Left ventricle myocardium inferior (tissue), 1 donor: ENCODE measurements at places on chromosomes 1 and 21. TPM values are rescaled to one million over a fixed set of nuclear protein-coding genes. Genes with fewer than 3 reads are reported as not detected.

DNA sequence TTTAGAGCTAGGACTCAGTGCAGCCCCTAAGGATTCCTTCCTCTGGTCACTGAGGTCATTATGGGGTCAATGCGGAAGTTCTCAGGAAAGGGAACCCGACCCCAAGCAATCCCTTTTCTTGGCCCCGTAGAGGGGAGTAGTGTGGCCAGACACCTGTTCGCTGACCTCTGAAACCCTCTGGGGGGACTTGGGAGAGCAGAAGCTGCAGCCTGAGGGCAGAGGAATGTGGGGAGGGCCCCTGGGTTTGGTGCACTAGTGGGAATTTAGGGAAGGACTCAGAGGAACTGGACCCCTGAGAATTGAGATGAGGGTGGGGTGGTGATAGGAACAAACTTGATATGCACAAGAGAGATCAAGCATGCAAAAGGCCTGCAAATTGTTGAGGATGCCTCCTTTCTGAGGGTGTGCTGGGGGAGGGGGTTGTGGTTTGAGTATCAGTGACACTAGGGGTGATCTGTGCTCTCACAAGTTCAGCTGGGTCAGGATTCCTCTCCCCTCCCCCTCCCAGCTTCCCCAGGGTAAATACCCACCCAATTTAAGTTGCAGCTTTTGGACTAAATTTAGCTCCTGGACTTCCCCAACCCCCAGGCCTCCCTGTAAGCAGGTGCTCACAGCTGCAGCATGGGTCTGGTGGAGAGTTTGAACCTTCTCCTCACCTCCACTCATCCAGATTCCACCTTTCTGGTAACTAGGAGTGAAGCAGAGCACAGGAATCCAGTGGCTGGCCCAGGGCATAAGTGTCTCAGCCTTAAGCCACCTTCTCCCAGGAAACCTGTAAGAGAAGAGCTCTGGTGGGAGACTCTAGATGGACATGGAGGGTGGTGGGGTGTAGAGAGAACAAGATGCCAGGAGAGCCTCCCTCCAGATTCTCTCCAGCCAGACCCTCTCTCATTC is 13.5 kb downstream of the ADAMTSL4 start:
- no peak for DNase-seq
- peaks cover 88% of the 10 kb centered on the region for H3K4me1 ChIP-seq
- H3K4me3 ChIP-seq = peak overlapping the region; percentile 64

DNA sequence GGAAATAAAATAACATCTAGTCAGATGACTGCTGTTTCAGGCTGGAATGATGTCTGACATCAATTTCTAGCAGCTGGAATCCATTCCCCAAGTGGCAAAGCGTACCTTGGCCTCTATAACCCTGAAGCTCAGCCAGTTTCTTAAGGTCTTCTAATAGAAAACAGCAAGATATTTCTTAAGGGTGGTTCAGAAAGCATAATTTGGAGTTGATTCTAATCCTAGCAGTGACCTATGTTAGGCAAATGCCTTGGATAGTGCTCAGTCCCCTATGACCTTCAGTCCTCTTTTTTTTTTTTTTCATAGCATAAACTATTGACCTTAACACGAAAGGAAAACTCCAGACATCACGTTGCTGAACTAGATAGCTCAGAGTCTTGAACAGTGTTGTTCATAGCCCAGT is 56.5 kb downstream of the LAMC2 start:
- H3K4me3 ChIP-seq = no peak overlapping the region
- peaks cover 48% of the 10 kb centered on the region for H3K4me1 ChIP-seq
- H3K27me3 ChIP-seq = no peaks in the 10 kb centered on the region

GRCh38 chr1:31938184-31938975 is at the start of gene PTP4A2:
TSS of gene PTP4A2 (minus strand) at chr1:31938368. CDS start at chr1:31919065, 19,303 bp downstream.
- H3K27ac ChIP-seq = peak within 1 kb of the TSS; percentile 94
- H3K4me1 ChIP-seq = peaks cover 65% of the 10 kb centered on the region
- no peaks in the 10 kb centered on the region for H3K27me3 ChIP-seq
- peak within 1 kb of the TSS; percentile 77 for H3K4me3 ChIP-seq
- H3K36me3 ChIP-seq = no peaks in the 10 kb centered on the region

DNA sequence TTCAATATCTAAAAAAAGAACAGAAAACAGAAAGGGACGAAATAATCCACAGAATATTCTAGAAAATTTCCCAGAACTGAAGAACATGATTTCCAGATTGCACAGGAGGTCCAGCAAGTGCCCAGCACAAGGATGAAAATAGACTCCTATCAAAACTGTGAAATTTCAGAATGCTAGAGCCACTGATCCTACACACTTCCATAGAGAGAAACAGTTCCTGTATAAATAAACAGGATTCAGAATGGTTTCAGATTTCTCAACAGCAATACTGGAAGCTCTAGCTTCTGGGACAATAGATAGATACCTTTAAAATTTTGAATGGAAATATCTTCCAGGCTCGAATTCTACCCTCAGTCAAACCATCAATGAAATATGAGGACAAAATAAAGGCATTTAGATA is 4.6 kb downstream of the TARBP1 start:
- no peak for DNase-seq
- no peaks in the 10 kb centered on the region for H3K27me3 ChIP-seq
- H3K4me3 ChIP-seq = no peak overlapping the region
- peaks cover 37% of the 10 kb centered on the region for H3K4me1 ChIP-seq
- no peak overlapping the region for H3K27ac ChIP-seq
- H3K36me3 ChIP-seq = peaks cover 14% of the 10 kb centered on the region

DNA sequence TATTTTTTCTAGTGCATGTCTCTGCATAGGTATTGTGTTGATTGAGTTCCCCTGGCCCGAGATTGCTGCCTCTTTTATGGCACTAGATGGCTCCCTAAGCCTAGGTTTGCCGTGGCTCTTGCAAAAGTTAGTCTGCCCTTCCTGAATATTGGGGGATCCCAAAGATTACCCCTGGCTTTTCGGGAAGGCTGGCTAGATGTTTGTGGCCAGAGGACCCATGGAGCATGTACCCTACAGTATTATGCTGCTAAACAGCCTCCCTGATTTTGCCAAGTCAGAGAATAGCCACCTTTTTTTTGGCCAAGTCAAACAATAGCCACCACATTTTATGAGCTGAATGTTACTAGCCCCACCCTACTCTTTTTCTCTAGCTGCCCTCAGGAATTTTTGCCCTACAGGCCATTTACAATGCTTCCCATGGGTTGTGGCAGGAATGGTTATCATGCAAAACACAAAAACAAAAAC is 343.2 kb downstream of the OLFM3 start:
- no peak for DNase-seq
- H3K27me3 ChIP-seq = no peaks in the 10 kb centered on the region
- no peaks in the 10 kb centered on the region for H3K36me3 ChIP-seq

- no peak overlapping the region for H3K4me3 ChIP-seq
- no peaks in the 10 kb centered on the region for H3K36me3 ChIP-seq
- H3K4me1 ChIP-seq = peaks cover 23% of the 10 kb centered on the region
- no peak for DNase-seq
- no peaks in the 10 kb centered on the region for H3K27me3 ChIP-seq
- no peak overlapping the region for H3K27ac ChIP-seq
These were observed 965 bp downstream of the ABCA4 start for GRCh38 chr1:94119796-94120569.

DNA sequence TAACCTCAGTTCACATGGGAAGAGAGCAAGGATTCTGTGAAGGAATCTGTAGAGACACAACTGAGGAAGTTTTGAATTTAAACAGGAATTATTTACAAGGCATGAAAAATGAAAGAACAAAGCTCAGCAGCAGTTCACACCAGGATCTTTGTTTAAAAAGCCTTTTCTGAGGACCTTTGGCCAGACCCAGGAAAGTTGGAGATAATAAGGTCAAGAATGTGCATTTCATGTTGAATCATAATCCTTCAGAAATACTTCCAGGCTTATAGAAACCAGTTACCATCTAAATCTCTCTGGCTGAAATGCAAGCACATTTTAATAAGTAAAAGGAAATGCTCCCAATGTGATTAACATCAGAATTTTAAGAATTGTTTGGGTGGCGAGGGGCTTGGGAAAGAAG is 2.7 kb downstream of the CLIC6 start:
- no peak overlapping the region for H3K4me3 ChIP-seq
- H3K4me1 ChIP-seq = peaks cover 26% of the 10 kb centered on the region
- DNase-seq = no peak
- H3K27ac ChIP-seq = no peak overlapping the region

DNA sequence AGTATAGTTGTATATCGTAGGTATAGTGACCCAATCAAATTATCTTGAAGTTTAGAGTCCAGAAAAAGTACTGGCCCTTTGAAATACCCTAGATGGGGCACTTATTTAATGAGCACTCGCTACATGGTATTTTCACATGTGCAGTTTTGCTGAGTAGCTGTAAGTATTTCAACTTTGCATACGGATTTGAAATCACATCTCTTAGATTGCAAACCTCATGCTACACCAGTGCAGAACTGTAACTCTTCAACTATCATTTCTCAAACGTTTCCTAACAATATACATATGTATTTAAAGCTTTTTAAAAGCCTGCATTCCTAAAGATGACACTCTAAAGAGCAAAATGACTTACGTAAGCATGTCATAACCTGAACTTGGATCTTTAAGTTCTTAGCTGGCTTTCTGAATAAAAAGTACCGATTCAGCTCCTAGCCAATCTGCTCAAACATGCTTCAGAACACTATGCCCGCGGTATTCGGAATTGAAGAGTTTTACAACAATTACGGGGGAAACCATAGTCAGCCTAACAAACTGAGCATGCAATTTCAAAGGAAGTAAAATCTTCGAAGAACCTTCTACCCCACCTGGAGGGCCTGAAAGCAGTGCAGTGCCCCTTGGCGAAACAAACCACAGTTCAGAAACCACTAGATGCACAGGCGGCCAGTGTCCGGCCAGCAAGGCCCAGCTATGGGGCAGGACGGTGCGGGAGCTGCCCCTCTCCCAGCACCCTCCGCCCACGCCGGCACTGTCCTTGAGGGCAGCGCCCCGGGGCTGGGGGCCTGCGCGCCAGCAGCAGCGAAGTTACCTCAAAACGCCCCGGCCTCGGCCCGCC is 863 bp downstream of the FH start:
- H3K4me1 ChIP-seq = peaks cover 48% of the 10 kb centered on the region
- peaks cover 22% of the 10 kb centered on the region for H3K27me3 ChIP-seq
- H3K4me3 ChIP-seq = peak overlapping the region; percentile 93
- H3K36me3 ChIP-seq = peaks cover 27% of the 10 kb centered on the region

Gene PUM1
- 80.1 TPM for total RNA-seq

Gene OMA1
- 36.6 TPM for total RNA-seq

Gene FNBP1L
- total RNA-seq = 28.0 TPM
